Occipital lobe (tissue), 3 donors: ENCODE measurements at places on chromosomes 2 and 18.

GRCh38 chr2:7674606-7675005 is 757.4 kb downstream of the RNF144A start:
- no peak for DNase-seq

DNA sequence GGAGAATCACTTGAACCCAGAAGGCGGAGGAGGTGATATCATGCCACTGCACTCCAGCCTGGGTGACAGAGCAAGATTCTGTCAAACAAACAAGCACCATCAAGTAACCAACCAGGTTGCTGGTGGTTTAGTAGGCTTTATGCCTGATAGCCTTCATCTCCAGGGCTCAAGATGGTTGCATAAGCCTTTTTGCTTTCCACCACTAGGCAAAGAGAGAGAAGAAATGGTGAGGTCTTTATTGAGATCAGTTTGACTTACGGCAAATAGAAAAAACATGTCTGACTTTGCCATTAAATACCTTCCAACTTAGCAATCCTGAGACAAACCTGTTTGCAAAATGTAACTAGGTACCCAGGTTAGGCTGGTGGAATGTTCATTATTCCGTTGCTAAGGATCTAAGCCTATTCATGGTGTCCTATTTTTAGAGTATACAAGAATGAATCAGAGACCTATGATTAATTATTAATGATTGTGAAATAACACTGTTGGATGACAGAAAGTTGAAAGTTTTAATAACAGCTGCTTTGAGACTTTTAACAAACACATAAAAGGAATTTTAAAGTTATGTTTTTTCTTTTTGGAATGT is 53.5 kb upstream of the SLC38A11 start:
- DNase-seq: no peak

DNA sequence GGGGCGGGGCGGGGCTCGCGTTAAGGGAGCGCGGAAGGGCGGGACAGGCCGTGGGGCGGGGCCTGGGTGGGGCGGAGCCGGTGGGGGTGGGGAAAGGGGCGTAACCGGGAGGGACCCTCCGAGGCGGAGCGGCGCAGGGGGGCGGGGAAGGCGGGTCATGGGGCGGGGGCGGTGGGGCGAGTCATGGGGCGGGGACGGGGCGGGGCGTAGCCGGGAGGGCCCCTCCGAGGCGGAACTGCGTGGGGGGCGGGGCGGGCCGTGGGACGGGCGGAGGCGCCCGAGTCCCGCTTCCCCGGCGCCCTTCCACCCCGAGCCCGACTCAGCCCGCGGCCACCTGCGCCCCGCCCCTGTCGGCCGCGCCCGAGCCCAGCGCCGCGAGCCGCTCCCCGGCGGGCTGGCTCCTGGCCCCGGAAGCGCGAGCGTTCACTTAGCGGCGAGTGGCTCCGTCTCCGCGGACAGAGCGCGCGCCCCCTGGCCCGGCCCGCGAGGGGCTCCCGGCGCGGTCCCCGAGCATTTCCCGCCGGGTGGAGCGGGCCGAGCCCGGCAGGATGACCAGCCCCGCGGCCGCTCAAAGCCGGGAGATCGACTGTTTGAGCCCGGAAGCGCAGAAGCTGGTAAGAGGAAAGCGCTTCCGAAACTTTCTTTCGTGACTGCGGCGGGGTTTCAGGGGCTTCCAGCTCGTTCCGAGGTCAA is 64.7 kb downstream of the LRRFIP1 start:
- peak; percentile 85 for DNase-seq

GRCh38 chr2:68800027-68800401 is 65.4 kb downstream of the ARHGAP25 start:
- no peak for DNase-seq

DNA sequence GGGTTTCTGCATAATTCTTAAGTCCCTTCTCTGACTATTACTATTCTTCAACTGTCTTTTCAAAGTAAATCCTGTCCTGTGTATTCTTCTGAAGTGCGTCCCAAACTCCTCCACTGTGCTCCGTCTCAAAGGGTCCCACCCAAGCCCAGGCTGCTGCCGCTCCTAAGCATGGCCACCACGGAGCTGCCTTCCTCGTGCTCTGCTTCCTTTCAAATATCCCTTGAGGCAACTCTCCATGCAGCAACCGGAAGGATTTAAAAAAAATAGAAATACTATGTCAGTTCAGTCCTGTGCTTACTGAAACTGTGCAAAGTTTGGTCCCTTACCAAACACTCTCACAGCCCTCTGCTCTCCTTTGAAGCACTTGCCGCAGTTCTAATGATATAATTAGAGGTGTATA is 116.1 kb downstream of the NOL10 start:
- no peak for DNase-seq

GRCh38 chr2:37020212-37020886 is 54.0 kb upstream of the STRN start:
- no peak for DNase-seq

DNA sequence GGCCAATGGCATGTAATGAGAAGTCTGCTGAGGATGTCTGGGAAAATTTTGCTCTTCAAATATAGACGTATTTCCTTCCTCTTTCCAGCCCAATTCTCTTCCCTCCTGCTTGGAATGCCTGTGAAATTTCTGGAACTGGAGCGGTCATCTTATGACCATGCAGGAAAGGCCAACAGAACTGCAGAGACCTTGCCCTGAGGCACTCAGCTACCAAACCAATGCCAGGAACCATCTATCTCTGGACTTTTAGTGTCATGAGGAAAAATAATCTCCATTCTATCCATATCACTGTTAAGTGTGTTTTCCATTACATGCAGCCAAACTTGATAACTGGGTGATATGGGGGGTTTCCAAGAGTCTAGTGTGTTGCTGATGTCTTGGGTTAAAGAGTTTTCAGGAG is 363.7 kb downstream of the SLC4A3 start:
- DNase-seq: no peak

DNA sequence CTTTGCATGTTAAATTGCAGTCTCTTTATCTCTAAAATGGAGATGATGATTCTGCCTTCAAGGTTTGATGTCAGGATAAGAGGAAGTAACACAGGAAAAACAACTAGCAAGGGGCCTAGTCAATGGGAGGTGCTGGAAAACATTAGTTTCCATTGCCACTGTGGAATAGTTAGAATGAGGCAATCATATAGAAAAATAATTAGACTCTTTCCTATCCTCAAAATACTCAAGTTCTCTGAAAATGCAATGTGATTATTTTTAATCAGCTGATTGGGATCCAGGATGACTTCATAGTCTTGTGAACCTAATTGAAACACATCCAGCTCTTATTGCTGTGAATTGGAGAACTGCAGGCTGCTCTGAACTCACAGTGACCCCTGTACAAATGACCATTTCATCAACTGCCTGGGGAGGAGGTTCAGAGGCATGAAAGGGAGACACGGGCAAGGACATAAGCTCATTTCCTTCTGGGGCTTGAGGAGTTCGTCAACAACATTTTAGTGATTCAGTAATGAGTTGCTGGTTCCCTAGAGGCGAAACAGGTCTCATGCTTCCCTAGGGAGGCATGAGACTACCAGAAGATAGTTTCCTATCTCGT is 422.5 kb downstream of the LPIN1 start:
- no peak for DNase-seq

- no peak for DNase-seq
Observed at GRCh38 chr2:11955884-11956291, 209.5 kb downstream of the LPIN1 start.

GRCh38 chr2:220000586-220000985 is 373.2 kb downstream of the SLC4A3 start:
- no peak for DNase-seq

- no peak for DNase-seq
Observed at GRCh38 chr18:63099848-63100629, 219.5 kb downstream of the BCL2 start.

DNA sequence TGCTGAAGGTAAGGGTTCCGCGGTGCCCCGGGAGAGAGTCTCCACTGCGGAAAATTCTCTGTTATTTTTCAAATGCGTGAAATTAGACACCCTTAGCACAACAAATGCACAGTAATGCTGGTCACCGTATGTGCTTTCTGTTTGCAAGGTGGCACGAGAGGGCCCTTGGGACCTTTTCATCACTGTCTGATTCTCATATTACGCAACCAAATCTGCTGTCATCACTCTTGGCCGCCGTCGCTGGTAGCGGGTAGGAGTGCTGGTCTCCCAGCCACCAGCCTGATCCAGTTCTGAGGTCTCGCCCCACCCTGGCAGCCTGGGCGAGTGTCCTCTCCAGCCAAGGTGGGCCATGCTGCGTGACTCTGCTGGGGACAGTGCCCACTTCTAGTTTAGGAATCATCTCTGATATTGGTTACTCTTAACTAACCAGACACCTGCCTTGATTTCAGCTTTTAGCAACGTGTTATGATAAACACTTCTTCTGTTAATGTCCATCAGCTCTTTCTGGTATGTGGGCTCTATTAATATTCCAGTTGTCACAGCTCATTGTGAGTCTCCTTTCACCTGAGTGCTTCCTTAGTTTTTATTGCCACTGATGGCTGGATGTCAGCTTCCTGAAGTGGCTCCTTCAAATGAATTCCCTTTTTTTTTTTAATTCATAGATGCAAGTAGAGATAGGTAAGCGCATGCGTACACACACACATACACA is 199.4 kb downstream of the GBX2 start:
- no peak for DNase-seq

DNA sequence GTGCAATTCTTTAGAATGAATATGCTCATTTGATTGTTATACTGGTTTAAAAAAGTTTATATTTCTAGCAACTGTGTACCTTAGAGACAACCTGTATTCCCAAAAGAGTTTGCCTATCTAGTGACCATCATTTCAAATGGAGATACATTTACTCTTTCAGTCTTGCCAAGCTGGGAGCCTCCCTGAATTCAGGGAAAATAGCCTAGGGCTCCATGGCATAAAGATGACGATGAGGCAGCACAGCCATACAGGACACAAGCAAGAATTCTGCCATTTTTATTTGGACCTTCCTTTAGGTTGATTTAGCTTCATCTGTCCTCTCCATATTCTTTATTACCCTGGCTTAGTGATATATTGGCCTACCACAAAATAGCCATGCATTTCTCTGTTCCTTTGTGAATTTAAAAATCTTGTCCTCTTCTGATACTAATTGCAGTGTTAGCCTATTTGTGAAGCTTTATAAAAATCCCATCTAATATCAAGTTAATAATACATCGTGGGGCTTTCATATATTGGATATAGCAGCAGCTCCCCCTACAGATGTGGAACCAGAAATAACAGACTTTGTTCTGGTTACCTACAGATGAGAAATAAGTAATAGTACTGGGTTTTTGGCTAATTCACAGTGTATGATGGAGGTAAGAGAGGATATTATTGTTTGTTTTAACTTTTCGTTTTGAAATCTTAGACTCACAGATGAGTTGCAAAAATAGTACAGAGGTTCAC is 1661.9 kb upstream of the PIK3C3 start:
- no peak for DNase-seq

GRCh38 chr2:111160758-111161157 is 40.0 kb downstream of the BCL2L11 start:
- no peak for DNase-seq

- DNase-seq: no peak
Observed at GRCh38 chr2:178632729-178633128, 152.5 kb downstream of the PLEKHA3 start.

GRCh38 chr2:234764372-234764771 is 187.4 kb upstream of the SH3BP4 start:
- DNase-seq: no peak

GRCh38 chr2:173715441-173715840 is 249.7 kb downstream of the SP3 start:
- no peak for DNase-seq

DNA sequence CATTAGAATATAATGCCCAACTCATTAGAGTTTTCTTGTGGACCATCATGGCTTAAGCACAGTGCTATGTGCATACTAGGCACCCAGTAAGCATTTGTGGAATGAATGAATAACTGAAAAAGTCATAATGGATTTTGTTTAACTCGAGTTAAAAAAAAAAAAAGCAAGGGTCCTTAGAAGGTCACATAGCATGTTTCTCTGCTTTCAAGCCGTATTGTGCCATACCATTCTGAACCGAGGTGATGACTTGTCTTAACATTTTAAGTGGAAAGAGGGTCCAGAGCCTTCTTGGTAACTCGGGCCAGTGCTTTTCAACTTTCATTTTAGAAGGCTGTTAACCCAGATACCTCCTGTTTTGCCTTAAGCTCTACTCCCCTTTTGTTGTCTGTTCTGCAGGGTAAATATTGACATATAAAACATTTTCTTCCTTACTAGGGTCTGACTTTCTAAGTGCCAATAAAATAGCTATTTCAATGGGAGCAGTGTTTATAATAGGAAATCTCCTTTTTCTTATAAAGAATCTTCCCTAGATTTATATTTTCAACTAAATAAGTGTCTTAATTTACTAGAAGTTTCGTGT is 787 bp upstream of the ADGRF3 start:
- no peak for DNase-seq

DNA sequence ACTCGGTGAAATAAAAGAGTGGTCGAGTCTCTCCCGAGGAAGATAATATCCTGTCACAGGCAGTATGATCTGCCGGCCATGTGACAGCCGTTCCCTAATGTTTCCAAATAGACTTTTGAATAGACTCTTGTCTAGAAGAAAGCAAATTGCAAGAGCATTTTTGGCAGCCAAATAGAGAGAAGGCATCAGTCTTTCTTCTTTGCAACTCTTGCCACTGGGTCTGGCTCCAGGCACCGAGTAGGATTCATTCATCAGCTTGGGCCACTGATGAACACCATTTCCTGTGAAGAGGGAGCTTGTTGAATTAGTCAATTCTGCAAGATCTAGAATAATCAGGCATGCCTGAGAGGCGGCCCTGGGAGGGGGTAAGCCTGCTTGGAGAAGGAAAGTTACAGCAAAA is 165.6 kb downstream of the KLHL29 start:
- DNase-seq: no peak

DNA sequence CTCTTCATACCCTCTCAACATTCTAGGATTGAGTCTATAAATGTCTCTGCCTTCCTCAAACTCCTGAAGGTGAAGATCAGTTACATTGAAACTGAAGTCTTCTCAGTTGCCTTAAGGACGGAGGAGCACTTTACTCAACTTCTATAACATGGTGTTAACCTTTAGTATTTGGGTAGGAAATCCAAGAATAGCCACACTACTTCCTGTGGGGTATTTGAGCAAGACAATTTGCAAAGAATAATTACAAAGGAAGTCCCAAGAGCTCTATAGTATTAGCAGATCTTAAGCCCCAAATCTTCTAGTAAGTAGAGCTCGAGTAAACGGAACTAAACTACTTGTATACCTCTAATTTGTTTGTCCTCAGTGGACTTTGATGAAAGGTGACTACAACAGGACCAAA is 80.9 kb downstream of the SP100 start:
- DNase-seq: no peak

- DNase-seq: no peak
Observed at GRCh38 chr2:168804214-168804613, 1.8 kb downstream of the NOSTRIN start.

DNA sequence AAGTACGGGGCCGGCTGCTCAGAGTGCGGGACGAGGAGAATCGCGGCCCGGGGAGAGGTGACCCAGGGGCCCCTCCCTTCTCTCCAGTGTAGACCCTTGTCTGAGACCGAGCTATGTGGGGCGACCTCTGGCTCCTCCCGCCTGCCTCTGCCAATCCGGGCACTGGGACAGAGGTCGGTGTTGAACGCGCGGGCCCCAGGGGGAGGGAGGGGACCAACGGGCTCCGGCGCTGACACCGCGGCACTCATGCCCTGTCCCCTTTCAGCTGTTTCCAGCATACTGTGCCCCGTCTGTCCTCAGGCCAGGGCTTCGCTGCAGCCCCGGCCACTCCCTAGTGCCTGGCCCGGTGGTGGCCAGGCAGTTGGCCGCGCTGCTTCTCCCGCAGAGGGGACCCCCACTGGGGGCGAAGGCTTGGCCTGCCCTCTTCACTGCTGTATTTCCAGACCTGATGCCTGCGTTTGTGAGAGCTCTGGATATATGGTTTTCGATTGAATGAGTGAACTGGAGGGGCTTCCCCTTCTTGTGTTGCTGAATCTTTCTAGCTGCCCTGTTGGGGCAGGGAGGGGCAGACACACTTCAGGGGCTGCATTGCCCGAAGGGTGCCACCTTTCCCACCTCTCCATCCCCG is 809 bp downstream of the DBI start:
- no peak for DNase-seq
